ENCODE measurements at places on chromosomes 11 and 22.

- DNase-seq, result no peak
These were observed 951.3 kb upstream of the CHORDC1 start for GRCh38 chr11:91174193-91174592.

DNA sequence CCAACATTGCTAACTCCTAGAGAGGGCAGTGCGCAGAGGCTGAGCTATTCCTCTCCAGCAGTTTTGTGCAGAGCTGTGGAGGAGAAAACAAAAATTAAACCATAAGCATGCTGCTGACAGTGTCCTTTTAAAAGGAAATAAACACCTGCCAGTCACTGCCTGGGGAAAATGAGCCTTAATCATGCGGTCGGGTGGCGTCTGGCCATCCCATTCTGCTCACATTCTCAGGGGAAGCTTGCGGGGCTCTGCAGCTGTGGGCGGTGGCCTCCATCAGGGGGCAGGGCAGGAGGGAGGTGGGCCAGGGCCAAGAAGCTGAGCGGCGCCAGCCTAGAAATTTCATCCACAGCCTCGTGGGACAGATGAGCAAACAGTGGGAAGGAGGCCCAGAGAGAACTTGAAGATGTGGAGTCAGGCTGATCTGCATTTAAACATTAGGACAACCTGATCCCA is 71.0 kb upstream of the TP53I11 start:
- no peak for DNase-seq

DNA sequence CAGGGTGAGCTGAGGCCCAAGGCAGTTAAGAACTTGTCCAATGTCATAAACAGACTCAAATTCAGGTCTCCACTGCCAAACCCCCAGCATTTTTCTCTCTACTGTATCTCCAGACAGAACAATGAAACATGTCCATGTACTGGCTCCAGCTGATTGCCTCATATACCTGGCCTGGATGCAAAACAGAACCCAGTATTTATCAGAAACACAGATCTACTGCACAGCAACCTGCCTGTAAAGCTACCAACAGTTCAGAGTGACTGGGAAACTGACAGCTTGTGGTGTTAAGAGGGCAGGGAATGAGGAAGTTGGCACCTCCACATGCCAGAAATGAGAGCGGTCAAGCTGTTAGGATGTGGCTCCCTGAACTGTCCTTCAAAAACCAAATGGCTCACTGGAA is 41.6 kb downstream of the C11orf71 start:
- DNase-seq, result no peak

DNA sequence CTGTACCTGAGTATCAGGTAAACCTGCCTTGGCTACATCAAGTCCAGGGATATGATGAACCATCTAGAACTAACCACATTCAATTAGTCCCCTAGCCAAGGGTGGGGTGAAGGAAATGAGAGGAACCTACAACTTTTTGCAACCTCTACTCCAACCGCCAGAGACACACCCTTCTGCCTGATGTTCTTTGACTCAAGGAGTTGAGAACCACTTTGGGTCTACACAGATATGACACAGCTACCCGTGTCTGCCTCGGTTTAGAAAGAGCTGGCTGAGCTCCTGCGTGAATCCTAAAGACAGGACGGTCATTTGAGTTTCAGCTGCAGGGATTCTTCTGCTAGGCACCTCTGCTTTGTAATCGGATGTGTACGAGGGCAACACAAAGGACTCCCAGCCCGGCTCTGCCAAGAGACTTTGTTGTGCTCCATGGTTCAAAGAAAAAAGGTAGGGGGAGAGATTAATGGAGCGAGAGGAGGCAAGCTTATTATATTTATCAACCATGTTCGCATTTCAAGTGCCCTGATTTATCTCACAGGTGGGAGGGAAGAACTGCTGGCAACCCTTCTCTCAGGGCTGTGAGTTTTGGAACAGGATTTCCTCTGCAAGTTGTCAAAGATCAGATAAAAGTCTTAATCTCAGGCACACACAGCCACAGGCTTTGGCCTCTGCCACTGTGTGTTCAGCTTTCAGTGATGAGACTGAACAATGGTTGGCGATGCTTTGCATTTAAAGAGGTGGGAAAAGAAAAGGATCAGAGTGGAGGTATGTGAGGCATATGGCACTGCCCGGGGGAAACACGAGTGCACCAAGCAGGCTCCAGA is 35.1 kb downstream of the FLI1 start:
- no peak for DNase-seq

DNA sequence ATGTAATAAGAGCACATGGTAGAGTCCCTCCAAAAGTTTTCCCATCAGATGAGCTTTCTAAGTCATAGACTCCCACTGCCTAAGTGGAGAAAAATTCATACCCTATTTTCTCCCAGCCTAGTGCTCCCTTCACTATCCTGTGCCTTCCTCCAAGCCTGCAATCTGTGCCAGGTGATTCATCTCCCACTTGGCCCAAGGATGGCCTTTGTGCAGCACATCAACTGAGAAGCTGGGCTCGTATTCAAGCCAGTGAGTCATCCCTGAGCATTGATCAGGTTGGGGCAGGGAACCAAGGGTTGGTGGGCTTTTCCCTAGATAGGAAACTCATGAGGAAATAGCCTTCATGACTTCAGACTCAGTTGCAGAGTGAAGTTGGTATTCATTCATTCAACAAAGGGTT is 64.6 kb downstream of the PANX1 start:
- no peak for DNase-seq

DNA sequence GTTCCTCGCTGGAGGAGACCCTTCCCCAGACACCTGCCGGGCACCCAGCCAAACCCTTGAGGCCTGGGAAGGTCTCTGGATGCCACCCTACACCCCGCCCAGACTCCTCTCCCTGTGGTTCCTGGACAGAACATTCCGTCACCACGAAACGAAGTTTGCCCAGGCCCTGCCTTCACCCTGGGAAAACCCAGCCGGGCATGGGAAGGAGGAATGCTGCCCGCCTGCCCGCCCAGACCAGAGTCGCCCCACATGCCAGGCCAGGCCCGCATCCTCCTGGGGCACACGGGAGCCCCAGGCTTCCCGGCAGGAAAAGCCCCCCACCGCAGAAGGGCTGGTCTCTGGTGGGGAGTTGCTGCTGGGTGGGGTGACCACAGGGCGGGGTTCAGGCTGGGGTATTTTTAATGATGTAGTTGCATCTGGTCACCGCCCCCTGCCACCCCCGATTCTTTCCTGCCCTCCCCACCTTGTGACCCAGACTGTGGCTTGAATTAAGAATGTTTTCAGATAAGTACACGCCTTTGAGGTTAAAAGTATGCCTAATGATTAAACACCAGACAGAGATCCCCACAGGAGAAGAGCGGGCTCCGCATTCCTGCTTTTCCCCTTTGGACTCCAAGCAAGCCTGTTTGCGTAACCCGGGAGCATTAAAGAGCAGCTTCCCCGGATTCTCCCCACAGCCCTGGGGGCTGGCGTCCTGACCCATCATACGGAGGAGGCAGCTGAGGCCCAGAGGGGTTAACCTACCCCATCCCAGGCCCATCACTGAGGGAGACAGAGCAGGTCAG is 44.6 kb upstream of the PPARA start:
- no peak for DNase-seq

- DNase-seq, result peak; percentile 92
These were observed 84.4 kb upstream of the SEPTIN5 start for GRCh38 chr22:19629720-19630419.

DNA sequence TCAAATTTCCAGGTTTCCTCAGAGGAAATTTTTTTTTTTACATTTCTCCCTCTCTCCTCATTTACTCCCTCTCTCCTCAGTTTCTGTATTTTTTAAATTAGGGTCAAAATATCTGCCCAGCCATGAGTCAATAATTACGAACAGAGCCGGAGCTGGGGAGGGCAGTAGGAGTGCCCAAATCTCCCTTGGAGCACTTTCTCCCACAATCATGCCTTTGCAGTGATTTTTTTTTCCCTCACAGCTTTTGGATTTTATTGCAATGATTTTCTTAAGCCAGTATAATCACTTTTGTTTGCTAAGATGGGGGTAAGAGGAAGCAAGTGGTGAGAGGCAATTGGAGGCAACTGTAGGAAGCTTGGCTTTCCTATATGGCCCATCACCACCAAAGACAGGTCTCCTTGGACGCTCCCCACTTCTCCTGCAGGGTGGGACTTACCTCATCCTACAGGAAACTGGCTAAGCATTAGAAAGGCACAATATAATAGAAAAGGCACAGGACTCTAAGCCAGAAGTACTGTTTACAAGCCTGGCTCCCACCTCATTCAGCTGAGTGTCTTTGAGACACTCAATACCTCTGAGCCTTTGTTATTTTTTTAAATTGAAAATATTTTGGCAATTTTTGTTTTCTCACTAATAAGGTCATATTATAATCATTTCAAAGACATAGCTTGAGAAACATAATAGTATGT is 192.6 kb upstream of the PITPNB start:
- no peak for DNase-seq

- DNase-seq, result peak; percentile 13
These were observed 802 bp downstream of the ATG2A start for GRCh38 chr11:64916040-64916774.

- DNase-seq, result no peak
These were observed 432.1 kb downstream of the DYNC2H1 start for GRCh38 chr11:103541186-103541795.

DNA sequence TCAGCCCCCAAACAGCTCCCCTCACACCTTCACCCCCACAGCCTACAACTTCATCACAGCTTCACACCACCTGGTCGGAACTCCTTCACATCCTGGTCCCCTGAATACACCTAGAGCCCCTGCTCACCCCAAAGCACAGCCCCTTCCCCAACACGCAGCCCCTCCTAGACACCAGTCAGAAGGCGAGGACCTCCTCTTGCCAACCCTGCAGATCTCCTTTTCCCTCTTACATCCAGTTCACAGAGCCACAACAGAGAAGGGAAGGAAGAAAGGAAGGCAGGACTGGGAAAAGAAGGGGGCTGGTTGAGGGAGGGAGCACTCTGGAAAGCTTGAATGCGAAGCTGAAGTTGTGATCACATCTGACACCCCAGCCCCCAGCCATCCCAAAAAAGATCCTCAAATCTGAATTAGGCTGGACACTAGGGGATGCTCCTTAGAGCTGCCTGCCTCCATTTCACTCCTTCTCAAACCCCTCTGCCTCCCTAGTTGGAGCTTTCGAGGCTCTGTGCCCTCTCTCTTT is 629 bp downstream of the CCKBR start:
- no peak for DNase-seq

GRCh38 chr11:128359515-128359914 is 227.8 kb downstream of the ETS1 start:
- no peak for DNase-seq

GRCh38 chr11:67365736-67366444 is 7.5 kb downstream of the CLCF1 start:
- DNase-seq, result no peak

DNA sequence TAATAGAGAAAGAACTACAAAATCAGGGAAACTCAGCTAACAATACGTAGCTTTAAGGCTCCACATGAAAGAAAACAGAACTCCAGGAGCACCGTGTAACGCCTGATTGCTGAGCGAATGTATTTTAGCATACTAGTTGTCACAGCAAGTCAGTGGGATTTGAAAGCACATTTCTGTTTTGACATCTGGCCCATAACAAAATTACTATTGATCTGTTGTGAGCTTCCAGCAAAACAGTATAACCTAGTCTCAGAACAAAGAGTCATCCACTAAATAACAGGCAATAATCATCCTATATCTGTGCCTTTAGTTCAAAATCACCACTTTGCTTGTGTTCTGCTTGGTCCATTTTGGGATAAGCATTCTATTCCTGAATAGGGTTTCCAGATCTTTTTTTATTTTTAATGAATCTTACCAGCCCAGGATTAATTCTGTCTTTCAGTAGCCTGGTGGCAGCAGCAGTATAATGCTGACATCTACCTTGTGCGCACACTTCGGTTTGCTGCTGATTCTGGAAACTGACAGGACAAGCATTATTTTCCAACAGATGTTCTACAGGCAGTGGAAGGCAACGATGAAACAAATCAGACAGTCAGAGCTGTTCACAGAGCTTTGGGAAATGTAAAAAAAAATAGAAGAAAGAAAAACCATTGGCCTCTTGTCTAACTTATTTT is 66.2 kb downstream of the CADM1 start:
- no peak for DNase-seq

DNA sequence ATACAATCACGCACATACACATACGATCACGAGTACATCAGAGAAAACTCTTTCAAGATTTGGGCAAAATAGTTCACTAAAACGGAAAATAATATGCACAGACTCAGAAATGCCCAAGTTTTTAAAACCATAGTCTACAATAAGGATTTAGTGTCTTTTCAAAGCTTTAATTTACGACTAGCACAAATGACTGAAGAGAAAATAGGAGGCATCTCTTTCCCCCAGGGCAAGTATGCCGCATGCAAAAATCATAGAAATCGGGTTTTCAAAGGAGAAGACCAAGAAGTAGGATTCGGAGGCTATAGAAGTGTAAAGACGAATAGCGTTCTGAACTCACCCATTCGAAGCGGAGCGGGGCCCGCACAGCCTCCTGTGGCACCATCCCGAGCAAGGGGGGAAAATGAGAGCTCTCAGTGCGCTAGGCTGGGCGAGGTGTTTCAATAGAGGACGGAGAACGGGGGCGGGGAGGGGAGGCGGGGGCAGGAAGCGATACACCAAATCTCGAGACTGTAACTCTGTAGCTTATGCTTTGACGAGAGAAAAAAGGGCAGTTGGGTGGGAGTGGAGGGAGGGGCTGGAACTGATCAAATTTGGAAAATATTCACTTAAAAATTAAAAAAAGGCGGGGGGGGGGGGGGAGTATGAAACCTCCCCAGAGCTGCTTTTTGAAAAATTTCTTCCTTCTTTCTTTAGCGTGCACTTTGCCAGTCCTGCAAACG is 15.8 kb downstream of the BLID start:
- DNase-seq, result no peak

DNA sequence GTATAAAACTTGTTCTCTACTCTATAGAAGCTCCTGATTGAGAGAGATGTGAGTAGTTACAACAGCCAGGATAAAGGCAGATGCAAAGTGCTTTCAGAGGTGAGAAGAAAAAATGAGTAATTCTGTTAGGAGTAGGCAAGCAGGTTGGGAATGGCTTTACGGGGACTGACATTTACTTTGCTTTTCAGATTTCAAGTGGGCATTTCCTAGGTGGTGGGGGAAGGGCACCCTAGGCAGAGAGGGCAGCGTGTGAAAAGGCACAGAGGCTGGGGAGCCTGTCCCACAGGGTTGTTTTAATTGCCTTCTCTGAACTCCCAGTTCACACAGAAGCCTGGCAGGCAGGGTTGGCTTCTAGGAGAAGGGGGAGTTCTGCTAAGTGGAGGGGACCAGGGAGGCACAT is 106.5 kb downstream of the NAV2 start:
- no peak for DNase-seq

DNA sequence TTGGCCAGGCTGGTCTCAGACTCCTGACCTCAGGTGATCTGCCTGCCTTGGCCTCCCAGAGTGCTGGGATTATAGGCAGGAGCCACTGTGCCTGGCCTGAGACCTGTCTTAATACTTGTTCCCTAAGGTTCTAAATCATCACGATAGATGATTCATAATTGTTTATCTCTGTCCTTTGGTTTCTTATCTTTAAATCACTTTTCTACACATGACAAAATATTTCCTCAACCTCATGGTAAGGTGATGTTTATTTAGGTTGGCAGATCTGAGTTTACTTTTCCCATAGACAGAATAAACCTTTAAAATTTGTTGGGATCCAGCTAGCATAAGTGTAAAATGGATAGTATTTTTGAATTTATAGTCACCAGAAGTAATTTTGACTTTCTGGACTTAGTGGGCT is 3.5 kb downstream of the PSMD13 start:
- DNase-seq, result no peak

- no peak for DNase-seq
These were observed 1.7 kb downstream of the USP35 start for GRCh38 chr11:78190374-78190773.

- peak; percentile 61 for DNase-seq
These were observed 839 bp downstream of the CBY1 start for GRCh38 chr22:38657045-38657909.

All from activated CD4-positive, alpha-beta T cell treated with anti-CD3 and anti-CD28 coated beads, Interleukin-2, amount 50 U/mL, for 48 hours (primary cell).